ELR (cell line): ENCODE measurements at places on chromosomes 12 and 14.

- DNase-seq = no peak
These were observed 20.4 kb downstream of the EGLN3 start for GRCh38 chr14:33930439-33930838.

DNA sequence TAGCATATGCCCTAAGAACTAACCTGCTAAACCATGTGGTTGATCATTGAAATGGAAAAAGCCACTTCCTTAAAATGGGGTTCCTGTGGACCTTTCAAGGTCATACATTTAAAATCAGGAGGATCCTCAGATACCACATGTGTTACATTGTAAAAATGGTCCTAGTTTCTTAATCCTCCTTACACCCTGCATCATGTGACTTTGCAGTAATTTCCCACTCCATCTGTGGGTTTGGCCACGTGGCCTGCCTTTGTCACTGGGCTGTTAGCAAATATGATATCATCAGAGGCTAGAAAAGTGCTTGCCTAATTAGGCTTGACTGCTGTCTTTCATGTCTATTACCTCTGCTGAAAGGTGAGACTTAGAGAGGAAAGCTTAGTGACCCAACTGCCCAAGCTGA is 70.7 kb downstream of the CMKLR1 start:
- DNase-seq = no peak

- no peak for DNase-seq
These were observed 4.4 kb upstream of the KRT75 start for GRCh38 chr12:52438305-52439301.

GRCh38 chr12:41972598-41972997 is 172.1 kb downstream of the GXYLT1 start:
- no peak for DNase-seq

- no peak for DNase-seq
These were observed 112.1 kb downstream of the PHETA1 start for GRCh38 chr12:111256629-111257434.

DNA sequence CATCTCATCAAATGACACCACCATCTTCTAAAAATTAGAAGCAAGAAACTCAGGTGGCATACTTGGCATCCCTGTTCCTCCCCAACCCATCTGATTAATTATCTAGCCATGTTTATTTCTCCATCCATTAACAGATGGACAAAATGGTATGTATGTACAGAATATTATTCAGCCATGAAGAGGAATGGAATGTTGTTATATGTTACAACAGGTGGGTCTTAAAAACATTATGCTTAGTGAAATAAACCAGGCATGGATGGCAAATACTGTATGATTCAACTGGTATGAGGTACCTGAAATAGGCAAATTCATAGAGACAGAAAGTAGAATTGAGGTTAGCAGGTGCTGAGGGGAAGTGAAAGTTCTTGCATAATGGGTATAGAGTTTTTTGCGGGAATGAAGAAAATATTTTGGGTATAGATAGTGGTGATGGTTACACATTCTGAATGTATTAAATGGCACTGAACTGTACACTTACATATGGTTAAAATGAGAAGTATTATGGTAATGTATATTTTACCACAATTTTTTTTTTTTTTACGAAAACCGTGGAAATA is 17.5 kb downstream of the YY1 start:
- DNase-seq = no peak

GRCh38 chr14:31945074-31945613 is 132.0 kb upstream of the ARHGAP5 start:
- no peak for DNase-seq

DNA sequence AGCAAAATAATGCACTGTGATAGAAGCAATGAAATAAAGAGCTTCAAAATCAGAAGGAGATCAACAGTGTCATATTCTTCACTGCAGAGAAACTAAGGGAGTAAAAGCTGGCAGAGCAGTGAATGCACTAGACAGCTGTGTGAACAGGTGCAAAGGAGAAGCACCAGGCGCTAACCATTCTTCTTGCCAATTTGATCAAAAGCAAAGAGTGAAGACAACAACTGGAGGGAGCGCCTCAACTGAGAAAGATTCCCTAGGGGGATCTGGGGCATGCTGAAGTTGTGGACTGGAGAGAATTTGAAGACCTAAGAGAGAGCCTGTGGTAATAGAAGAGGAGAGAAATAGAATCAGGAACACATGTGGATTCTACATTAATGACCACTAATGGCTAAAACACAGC is 50.4 kb upstream of the OVCH1 start:
- DNase-seq = no peak

DNA sequence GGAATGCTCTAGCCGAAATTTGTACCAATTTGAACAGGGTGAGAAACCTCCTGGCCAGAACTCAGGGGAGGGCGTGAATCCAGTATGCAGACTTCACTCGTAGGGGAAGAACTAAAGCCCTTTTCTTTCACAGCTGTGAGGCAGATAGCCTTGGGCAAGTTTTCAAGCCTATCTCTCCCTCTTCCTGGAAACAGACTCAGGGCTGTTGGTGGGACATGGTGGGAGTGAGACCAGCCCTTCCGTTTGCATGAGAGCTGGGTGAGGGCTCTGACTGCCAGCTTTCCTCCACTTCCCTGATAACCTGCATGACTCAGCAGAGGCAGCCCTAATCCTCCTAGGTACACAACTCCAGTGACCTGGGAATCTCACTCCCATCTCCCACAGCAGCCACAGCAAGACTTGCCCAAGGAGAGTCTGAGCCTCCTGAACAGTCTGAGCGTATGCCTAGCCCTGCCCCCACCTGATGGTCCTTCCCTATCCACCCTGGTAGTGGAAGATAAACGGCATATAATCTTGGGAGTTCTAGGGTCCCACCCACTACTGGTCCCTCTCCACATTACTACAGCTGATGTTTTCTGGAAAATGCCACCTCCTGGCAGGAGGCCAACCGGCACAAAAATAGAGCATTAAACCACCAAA is 170.1 kb upstream of the AMIGO2 start:
- no peak for DNase-seq

- DNase-seq = peak; percentile 3
These were observed 127.7 kb upstream of the SRRM4 start for GRCh38 chr12:118853634-118854033.

DNA sequence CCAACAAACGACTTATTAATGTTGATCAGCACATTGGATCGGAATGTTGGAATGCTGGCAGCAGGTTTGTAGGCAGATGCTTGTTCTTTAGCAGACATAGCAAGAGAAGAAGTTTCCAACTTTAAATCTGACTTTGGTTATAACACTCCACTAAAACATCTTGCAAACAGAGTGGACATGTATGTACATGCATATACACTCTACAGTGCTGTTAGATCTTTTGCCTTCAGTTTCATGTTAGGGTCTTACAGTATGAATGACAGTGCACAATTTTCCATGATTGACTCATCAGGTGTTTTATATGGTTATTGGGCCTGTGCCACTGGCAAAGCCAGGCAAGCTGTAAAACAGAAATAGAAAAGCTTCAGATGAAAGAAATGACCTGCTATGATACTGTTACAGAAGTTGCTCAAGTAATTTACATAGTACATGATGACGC is 14.3 kb upstream of the DHRS7 start:
- DNase-seq = peak; percentile 61

DNA sequence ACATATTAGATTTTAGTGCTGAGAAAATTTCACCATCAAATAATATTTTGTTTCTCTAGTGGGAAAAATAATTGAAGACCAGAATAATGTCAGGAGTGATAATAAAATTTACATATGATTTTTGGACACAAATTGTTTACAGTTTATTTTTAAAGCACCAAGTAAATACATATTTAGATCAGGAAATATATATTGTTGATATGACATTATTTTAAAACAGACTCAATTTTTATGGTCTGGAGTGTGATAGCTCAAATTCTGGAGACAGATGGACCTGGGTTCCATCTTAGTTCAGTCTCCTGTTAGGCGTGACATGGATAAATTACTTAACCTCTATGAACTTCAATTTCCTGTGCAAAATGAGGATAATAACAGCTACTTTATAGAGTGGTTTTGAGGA is 135.4 kb downstream of the TPH2 start:
- no peak for DNase-seq

GRCh38 chr14:87712396-87713090 is 280.4 kb downstream of the GALC start:
- DNase-seq = no peak

DNA sequence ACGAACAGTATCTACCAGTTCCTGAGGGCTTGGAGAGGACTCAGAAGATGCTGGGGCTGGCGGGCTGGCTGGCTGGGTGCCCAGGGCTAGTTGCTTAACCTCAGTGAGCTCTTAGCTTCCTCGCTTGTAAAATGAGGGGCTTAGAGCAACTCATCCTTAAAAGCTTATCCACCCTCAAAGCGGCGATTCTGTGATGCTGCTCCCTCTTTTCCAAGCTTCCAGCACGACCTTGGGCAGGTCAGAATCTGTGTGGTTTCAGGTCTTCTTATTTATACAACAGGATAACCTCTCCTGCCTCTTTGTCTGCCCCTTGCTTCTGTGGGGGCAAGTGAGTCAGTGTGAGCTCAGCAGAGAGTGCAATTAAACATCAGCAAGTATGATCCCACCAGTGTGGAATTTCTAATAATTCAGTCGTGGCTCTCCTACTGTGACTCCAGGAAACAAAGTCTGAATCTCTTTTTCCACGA is 281.8 kb downstream of the KSR2 start:
- DNase-seq = peak; percentile 78

DNA sequence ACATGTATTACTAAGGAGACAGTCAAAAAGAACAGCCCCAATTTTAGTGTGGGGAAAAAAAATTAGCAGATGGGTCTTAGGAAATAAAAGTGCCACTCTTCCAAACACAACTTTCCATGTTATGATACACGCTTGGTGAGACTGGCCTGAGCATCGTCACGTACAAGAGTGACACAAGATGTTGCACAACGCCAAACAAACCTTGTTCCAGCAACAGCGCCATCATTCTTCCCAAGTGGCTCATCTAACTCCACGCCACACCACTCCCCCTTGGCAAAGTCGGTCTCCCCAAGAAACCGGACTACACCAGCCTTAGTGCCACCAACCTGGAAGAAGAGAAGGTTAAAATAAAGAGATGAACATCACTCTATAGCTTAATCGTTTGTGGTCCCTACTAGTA is 58.7 kb downstream of the CLIP1 start:
- DNase-seq = no peak

GRCh38 chr14:22488522-22489243 is 100.3 kb downstream of the DAD1 start:
- DNase-seq = no peak

GRCh38 chr12:95402096-95402495 is 71.9 kb upstream of the METAP2 start:
- no peak for DNase-seq

DNA sequence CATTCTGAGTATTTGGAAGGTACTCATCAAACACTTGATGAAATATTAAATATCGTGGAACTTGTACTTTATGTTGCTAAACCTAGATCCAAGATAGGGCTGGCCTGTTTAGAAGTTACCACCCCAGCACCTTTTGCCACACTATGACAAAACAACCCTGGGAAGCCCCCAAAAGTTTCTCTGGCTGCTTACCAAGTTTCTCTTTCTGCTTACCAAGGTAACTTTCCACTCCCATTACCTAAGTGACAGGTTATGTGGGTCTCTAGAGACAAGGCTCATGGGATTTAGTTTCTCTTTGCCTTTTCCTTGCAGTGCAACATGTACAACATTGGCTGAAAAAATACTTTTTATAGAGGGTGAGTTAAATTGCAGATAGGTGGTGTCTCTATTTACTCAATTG is 28.9 kb upstream of the PPM1A start:
- no peak for DNase-seq

- no peak for DNase-seq
These were observed 77.2 kb downstream of the CCDC92 start for GRCh38 chr12:123895451-123895850.

- DNase-seq = no peak
These were observed 59.3 kb upstream of the DIO3 start for GRCh38 chr14:101501858-101502615.

DNA sequence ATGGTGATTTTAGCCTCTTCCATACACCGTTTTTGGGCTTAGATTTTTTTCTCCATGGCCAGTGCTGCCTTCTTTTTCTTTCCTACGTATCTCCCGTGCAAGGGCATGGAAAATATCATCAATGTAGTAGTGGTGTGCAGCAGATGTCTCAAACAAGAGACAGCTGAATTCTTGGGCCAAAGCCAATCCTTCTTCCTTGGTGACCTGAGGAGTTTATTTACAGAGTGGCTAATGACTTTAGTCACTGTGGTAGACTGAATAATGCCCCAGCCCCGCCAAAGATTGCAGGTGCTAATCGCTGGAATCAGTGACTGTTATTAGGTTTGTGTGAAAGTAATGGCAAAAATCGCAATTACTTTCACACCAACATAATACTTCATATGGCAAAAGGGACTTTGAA is 235.5 kb upstream of the NOS1 start:
- no peak for DNase-seq

- DNase-seq = no peak
These were observed 17.1 kb upstream of the NTS start for GRCh38 chr12:85856966-85857365.

- no peak for DNase-seq
These were observed 116.4 kb downstream of the SLC38A1 start for GRCh38 chr12:46152456-46152855.

DNA sequence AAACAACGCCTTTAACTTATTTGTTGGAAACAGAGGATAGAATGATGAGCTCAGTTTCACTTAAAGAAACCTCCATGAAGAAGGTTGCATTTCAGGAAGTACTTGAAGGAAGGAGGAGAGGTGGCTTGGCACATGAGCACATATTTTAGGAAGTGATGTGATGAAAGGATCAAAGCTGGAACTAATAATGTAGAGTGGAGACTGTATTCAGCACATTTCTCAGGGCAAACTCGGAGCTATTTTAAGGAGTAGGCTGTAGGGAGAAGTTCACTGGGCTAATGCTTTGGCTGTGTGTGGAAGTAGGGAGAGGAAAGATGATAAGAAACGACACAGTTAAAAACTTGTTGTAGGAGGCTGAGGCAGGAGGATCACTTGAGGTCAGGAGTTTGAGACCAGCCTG is 272.8 kb downstream of the AKAP6 start:
- DNase-seq = no peak

DNA sequence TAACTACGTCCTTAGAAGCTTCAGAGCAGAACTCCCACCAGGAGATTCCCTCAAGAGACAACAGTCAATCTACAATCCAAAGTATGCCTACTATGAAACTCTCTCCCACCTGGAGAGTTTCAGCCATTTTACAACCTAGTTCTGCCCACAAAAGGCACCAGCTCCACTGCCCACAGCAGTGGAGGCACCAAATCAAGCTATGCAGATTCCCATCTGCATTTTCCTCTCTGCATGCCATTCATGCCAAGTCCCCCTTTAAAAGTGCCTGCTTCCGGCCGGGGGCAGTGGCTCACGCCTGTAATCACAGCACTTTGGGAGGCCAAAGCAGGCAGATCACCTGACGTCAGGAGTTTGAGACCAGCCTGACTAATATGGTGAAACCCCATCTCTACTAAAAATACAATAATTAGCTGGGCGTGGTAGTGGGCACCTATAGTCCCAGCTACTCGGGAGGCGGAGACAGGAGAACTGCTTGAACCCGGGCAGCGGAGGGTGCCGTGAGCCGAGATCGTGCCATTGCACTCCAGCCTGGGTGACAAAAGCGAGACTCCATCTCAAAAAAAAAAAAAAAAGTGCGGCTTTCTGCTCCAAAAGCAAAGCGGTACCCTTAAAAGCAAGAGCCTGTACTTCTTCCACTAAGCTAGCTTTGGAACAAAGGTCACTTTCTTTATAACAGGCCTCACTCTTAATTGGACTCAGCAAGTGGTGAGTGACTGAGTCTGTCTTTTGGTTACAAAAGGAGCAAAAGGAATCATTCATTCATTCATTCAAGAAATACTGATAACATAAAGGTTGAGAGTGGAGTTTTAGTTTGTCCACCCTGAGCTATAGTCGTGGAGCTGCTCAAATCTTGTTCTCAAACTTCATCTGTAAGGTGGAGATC is 10.1 kb upstream of the DLGAP5 start:
- no peak for DNase-seq

GRCh38 chr12:69123919-69124638 is 115.3 kb upstream of the CPSF6 start:
- no peak for DNase-seq
